Astrocyte (in vitro differentiated cells and primary cell): ENCODE measurements at places on chromosomes 12 and 14. TPM values are rescaled to one million over a fixed set of nuclear protein-coding genes. Genes with fewer than 3 reads are reported as not detected.
A peak's percentile ranks its signal among the peaks of the same experiment; 100 is the strongest.

GRCh38 chr14:100434033-100434601 is 111.0 kb downstream of the SLC25A47 start:
- no peaks in the 10 kb centered on the region for H3K36me3 ChIP-seq
- no peak overlapping the region for H3K27ac ChIP-seq
- no peak overlapping the region for H3K4me3 ChIP-seq
- no peak for DNase-seq
- peaks cover 16% of the 10 kb centered on the region for H3K4me1 ChIP-seq
- no peaks in the 10 kb centered on the region for H3K27me3 ChIP-seq

BICDL1 gene
- total RNA-seq = 7.3 and 8.8 TPM in 2 replicates

GRCh38 chr12:48296586-48297282 is 54.0 kb downstream of the ZNF641 start:
- H3K4me1 ChIP-seq = peaks cover 5% of the 10 kb centered on the region
- no peaks in the 10 kb centered on the region for H3K36me3 ChIP-seq
- DNase-seq = peak; percentile 73
- H3K27me3 ChIP-seq = peaks cover 6% of the 10 kb centered on the region

DNA sequence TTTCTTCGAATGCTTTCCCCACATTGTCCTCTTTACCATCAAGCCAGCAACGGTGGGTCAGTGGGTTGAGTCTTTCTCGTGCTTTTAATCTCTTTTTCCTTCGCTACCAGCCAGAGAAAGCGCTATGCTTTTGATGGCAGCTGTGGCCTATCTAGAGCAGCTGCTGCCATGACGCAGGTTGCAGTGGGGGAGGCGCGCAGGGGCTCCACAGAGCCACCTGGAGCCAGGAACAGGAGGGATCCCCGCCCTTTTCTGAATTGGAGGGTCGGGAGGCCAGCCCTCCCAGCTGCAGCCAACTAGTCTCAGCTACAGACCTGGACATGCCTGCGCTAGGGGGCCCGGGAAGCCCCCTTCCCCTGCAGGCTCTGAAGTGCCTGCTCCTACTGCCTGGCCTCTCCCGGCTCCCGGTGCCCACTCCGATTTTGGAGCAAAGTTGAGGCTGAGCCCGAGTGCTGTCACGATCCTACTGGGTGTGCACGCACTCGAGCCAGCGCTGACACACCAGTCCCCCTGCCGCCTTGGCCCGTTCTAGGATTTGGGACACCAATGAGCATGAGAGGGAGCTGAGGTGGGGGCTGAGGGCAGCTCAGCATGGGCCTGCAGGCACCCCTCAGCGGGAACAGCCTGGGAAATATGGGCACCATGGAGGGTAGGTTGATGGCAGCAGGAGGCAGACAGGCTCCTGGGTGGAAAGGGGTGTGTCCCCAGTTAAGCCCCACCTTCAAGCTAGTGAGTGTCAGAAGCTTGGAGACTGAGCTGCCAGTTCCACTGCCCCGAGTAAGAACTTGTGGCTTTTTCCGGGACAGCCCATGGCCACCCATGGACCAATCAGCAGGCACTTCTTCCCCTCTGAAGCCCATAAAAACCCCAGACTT is 784.2 kb downstream of the SLC6A15 start:
- no peaks in the 10 kb centered on the region for H3K36me3 ChIP-seq
- H3K27ac ChIP-seq = no peak overlapping the region
- H3K4me1 ChIP-seq = no peaks in the 10 kb centered on the region
- H3K27me3 ChIP-seq = no peaks in the 10 kb centered on the region
- no peak for DNase-seq
- no peak overlapping the region for H3K4me3 ChIP-seq

DNA sequence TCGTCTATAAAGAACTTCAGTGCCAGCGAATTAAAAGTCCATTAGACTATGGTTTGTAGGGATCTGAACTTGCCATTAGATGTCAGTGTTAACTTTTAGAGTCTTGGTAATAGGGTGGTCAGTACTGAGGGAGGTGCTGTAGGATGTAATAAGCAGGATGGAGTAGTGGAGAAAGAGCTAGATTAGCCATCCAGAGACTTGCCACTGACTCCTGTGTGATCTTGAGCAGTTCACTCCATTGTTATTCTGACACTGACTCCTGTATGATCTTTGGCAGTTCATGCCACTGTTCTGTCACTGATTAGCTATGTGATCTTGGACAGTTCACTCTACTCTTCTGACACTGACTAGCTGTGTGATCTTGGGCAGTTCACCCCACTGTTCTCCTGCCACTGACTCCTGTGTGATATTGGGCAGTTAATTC is 133.6 kb downstream of the TTLL5 start:
- H3K4me1 ChIP-seq = no peaks in the 10 kb centered on the region
- H3K27ac ChIP-seq = no peak overlapping the region
- DNase-seq = peak; percentile 53
- no peaks in the 10 kb centered on the region for H3K36me3 ChIP-seq
- H3K4me3 ChIP-seq = no peak overlapping the region

GRCh38 chr12:116490471-116490870 is 68.7 kb upstream of the MAP1LC3B2 start:
- no peak for DNase-seq
- H3K4me3 ChIP-seq = no peak overlapping the region
- no peak overlapping the region for H3K27ac ChIP-seq

DNA sequence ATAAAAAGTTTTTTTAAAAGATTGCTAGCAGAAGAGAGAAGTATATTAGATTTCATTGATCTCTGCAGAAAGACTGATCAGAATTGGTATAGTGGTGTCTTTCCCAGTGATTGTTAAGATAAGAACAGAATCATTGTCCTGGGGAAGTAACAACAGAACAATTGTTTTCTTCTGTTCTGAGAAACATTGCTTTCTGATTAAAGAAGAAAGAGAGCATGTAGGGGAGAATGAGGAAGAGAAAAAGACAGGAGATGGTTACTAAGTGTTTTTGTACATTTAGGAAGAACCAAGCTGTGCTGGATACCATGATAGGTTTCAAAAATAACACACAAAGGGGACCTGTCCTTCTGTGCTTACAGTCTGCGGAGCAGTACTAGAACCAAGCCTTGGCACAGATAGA is 5.0 kb downstream of the USP30 start:
- no peaks in the 10 kb centered on the region for H3K27me3 ChIP-seq
- no peak overlapping the region for H3K4me3 ChIP-seq
- peaks cover 12% of the 10 kb centered on the region for H3K36me3 ChIP-seq
- peaks cover 4% of the 10 kb centered on the region for H3K4me1 ChIP-seq
- H3K27ac ChIP-seq = no peak overlapping the region

TCL1B gene
- total RNA-seq = not detected in 2 replicates
